ENCODE measurements at places on chromosomes 2 and 18.

- no peak for DNase-seq
Measured at GRCh38 chr18:1760901-1761300, 810.4 kb downstream of the METTL4 start.

DNA sequence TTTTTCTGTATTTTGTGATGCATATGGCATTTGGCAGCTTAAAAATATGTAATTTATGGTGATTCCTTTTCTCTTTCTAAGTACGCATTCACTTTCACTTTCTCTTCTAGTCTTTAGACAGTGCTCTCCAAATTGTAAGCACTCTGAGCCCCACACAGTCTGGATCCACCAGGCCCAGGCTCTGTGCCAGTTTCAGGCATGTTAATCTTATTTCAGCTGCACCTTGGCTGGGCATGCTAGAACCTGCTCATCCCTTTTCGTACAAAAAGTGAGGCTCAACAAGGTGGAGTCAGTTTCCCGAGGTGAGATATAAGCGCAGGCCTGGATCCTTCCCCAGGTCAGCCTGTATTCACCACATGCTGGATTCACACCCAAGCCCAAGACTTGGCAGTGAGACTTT, 203.9 kb downstream of the MTX2 start:
- DNase-seq = peak; percentile 17

- no peak for DNase-seq
Measured at GRCh38 chr18:78418379-78418778, 561.2 kb upstream of the SALL3 start.

DNA sequence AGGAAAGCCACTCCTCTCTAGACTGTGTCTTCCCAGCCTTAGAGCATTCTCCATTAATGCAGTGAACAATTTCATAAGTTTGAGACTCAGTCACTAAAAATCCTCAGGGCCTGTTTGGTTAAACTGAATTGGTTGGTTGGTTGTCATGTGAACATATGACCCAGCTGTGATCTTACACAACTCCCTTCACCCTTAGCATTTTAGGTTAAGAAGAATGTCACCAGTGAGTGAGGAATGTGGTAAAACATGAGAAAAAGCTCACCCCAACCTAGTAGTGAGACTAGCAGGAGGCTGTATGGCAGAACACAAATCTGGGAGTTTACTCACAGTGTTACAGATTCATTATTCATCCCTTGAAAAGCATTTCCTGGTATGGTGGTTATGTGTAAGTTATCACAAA, 32.4 kb downstream of the LHCGR start:
- no peak for DNase-seq

DNA sequence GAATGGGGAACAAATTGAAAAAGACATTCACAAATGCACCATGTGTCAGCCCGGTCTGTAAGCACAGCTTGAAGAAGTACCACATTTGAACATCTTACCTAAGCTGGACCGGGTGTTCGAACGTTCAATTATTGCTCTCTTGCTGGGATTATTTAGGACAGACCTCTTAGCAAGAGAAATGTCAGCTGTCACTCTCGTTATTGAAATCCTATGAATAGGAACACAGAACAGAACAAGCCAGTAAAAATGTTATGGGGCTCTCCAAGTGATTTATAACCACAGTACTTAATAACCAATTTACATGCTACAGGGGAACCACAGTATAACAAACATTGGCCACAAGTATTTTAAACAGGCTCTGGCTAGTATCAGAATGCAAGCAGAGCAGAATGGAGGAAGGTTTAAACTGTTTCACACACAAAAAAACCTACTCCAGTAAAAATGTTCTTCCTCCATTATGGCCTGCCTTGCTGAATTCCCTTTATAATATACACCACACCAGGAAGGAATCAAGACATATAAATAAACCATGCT, 32.5 kb upstream of the ARL5A start:
- no peak for DNase-seq

DNA sequence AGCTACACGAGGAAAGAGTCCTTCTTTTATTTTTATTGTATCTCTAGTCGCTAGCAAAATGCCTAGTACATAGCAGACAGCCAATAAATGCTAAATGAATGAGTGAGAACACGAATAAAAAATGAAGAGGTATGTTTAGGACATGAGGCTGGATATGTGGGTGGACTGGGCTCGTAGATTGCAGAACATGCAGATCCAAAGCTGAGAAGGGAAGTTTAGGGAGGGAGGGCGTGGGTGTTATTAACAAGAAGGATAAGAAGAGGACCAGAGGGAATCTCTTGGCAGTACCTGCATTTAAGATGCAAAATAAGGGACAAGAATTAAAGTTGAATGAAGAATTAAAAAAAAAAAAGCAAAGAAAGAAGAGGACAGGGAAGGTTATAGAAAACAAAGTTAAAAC, 161.1 kb downstream of the MAP2 start:
- DNase-seq = no peak

DNA sequence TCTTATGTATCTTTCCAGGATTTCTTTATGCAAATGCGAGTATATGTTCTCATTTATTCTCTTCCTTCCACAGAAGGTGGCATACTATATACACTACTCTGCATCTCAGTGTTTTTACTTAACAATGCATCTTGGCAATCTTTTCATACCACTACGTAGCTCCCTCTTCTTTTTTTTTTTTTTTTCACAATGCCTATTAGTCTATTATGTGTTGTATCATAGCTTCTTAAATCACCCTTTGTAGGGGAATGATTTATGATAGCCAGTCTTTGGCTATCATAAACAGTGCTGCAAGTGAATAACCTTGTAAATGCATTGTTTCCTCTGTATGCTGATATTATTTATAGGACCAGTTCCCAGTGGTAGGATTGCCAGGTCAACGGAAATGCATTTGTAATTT, 204.2 kb downstream of the BABAM2 start:
- no peak for DNase-seq

DNA sequence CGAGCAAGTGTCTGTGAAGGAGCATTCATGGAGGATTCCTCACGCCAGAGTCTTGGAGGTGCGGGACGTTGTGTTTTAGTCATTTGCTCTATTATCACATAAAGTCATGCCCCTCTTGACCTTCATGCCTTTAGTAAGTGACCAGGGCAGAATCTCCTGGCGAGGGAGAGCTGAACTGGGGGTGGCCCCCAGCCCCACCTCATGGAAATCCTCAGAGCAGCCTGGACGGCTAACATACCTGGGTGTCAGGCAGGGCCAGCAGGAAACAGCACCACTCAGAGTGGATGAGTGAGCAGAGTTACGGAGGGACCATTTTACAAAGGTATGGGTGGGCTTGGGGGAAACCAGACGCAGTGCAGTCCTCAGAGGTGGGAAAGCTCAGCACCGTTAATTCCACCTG, 56.1 kb downstream of the MCFD2 start:
- no peak for DNase-seq

- no peak for DNase-seq
Measured at GRCh38 chr2:63344575-63345284, 243.5 kb downstream of the WDPCP start.

GRCh38 chr2:62672601-62673000, 32.9 kb upstream of the EHBP1 start:
- no peak for DNase-seq

DNA sequence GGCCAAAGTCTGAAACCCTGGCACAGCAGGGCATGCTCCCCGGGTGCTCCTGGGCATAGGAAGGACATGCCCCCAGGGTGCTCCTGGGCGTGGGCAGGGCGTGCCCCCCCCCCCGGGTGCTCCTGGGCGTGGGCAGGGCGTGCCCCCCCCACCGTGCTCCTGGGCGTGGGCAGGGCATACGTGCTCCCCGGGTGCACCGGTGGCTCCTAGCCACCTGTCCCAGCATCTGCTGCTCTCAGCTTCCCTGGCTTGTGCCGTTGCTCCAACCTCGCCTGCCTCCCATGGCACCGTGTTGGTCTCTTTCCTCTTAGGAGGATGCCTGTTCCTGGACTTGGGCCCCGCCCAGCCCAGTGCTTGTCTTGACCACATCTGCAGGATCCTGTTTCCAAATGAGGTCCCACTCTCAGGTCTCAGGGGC, 95.6 kb upstream of the CTDP1 start:
- DNase-seq = no peak

DNA sequence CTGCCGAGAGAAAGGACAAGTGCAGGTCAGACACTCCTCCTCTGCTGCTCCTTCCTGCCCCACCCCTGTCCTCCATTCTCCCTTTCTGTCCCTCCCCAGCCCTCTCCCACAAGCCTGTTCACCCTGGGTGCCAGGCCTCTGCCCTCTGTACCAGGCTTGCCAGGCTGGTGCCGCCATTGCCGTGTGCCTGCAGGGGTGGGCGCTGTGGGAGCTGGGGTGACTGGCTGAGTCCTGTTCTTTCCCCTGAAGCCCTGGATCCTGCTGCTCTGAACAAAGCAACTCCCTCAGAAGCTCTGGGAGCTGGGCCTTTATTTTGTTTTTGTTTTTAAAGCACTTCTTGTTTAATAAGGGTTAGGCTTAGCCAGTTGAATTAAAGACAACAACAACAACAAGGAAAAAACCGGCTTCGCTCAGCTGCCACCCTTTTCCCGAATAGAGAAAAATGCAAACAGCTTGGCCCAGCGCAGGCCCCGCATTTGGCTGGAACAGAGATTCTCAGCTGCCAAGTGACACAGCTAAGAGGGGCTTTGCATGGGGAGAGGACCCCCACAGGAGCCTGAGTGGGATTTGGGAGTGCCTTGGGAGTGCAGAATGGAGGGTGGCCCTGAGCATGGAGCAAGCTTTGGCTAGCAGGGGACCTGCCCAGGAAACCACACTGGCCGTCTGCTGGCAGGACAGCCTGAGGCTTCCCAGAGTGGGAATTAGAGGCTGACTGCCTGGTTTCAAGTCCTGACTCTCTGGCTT, 9.1 kb downstream of the PCARE start:
- DNase-seq = no peak

DNA sequence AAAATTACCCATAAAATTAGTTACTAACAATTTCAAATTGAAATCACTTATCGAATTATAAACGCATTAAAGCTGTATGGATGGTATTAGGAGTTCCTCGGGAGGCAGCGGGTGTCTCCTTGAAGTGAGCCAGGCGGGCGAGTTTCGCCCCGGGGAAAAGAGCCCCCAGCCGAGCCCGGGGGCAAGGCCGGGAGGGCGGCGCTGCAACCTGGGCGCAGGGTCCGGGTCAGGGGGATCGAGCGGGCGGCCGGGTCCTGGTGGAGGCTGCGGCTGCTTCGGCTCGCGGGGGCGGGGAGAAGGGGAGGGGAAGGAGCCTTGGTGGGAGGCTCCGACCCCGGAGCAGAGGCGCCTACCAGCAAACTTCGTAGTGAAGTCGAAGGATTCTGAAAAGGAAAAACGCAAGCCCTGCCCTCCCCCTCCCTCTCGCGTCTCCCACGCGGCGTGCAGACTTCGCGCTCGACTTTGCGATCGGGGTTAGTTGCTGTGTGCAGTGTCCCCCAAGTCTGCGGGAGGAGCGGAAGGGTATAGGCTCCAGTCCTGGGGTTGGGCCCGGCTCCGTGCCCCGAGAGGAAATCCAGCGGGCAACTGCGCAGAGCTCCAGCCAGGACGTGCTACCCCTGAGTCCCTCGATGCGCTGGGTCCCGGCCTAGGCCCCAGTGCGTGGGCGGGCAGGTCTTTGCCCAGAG, 140.8 kb downstream of the MEIS1 start:
- DNase-seq = no peak

GRCh38 chr18:7855671-7856070, 288.6 kb downstream of the PTPRM start:
- DNase-seq = no peak

DNA sequence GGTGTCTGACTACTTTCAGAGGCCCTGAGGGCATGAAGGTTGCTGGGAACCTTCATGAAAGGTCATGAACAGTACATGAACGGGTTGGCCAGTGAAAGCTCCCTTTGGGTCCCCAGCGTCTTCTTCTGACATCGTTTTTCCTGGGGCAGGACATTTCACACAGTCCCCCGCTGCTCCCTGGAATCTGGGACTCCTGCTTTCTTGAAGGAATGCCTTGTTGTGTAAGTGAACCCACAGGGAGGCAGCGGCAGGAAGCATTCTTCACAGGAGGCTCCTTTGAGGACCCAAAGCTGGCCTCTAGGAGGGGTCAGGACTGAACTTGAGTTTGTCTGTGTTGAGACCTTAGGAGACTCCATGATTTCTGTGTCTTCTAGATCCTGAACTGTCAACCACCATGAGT, 144.3 kb downstream of the KCNE4 start:
- no peak for DNase-seq

DNA sequence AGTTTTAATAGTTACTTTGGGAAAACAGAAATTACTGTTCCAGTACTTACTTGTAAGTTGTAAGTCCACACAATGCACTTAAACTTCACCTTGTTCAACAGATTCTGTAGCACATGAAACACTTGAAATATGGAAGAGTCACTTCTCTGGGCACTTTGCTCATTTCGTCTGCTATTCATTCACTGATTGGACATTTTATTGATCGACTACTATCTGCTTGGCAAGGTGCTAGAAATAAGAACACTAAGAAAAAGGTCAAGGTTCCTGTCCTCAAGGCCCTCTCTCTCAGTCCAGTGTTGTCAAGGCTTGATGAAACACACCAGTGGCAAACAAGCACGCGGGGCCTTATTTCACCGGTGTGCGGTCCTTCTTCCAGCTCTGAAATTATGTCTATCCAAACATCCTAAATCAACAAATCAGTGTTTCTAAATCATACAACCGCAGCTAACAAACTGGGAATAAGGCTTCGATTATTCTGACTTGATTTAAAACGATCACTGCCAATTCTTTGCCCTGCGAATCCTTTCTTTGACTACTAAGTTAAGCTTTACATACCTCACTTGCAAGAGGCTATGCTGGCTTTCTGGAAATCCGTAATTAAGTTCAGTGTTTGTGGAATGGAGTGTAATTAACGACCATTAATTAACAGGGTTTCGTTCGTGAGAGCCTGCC, 780 bp upstream of the ITGAV start:
- no peak for DNase-seq

DNA sequence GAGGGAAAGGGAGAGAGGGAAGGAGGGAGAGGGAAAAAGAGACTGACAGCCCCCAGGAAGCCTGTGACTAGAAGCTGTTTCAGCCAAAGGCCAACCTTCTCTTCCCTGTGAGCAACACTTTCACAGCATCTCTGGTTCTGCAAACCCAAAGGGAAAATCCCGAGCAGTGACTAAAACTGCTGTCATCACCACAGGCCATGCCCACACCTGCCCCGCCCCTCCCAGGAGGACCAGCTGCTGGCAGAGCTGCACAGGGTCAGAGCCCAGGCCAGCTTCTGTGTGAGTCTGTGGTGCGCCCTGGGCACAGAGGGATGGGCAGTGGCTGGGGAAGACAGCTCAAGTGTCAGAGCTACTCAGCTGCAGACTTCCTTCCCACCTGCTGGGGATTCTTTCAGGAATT, 64.9 kb upstream of the OTOS start:
- no peak for DNase-seq

GRCh38 chr2:57884281-57884680, 162.3 kb upstream of the VRK2 start:
- no peak for DNase-seq
